Activated effector memory CD4-positive, alpha-beta T cell treated with Interleukin-2 at 50 U/mL for 16 hours (primary cell): ENCODE measurements at places on chromosomes 2 and 18.

DNA sequence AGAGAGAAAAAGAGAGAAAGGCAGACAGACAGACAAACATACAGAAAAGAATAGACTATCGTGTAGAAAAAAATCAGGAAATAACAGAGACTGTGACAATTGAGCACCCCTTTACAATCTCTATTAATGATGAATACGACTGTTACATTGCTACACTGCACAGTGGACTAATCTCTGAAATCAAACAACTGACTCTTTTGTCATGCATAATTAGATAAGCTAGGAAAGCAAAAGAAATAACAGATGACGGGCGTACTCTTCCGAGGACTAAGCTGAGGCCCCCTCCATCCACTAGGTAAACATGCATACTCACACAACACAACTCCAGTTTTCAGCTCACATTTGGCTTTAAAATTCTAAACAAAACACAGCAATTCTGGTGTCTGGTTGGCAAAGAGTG, 267.0 kb downstream of the NOL4 start:
- no peak for DNase-seq

GRCh38 chr2:152738438-152738837, 20.0 kb downstream of the ARL6IP6 start:
- DNase-seq = no peak

GRCh38 chr2:189082376-189082975, 97.1 kb downstream of the COL5A2 start:
- no peak for DNase-seq

- DNase-seq = no peak
Observed at GRCh38 chr2:154375579-154375931, 322.9 kb upstream of the KCNJ3 start.

DNA sequence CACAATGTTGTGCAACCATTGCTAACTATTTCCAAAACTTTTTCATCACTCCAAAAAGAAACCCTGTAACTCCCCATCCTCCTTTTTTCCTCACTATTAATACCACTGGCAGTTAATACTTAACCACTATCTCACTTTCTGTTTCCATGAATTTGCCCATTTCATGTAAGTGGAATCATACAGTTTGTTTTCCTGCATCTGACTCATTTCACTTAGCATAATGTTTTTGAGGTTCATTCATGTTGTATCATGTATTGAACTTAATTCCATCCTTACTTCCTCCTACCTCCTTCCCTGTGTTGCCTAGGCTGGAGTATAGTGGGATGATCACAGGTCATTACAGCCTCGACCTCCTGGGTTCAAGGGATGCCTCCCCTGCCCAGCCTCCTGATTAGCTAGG, 68.3 kb downstream of the FAM117B start:
- no peak for DNase-seq

DNA sequence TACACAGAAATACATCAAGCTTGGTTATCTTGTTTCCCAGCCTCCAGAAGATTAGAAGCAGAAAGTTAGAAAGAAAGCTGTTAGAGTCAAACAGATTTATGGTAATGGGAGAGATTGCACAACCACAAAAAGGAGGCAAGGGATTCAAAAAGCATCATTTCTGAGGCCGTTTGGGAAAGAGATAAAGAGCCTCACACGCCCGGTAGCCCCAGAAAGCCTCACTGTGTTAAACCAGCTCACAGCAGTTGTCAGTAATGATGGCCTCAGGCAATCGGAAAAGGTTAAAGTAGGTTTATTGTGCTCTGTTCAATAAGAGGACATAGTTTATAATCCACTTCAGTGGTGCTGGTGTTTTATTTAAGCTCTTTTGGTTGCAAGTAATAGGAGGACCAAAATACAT, 111.3 kb downstream of the DCC start:
- DNase-seq = no peak
